ENCODE measurements at places on chromosomes 16 and 17. TPM values are rescaled to one million over a fixed set of nuclear protein-coding genes. Genes with fewer than 3 reads are reported as not detected.
A peak's percentile ranks its signal among the peaks of the same experiment; 100 is the strongest.

HSD17B1 gene
- 1.8 TPM for total RNA-seq

AATK gene
- total RNA-seq, result 0.48 TPM

MRTFB gene
- 27.1 TPM for total RNA-seq

GRCh38 chr17:46136820-46137219 lies 56.4 kb downstream of the KANSL1 start:
- no peak for DNase-seq

GRCh38 chr17:66401364-66401763 lies 99.0 kb downstream of the PRKCA start:
- peak; percentile 36 for DNase-seq

- DNase-seq, result no peak
These were observed 211.3 kb downstream of the FOXL1 start for GRCh38 chr16:86789621-86790051.

DNA sequence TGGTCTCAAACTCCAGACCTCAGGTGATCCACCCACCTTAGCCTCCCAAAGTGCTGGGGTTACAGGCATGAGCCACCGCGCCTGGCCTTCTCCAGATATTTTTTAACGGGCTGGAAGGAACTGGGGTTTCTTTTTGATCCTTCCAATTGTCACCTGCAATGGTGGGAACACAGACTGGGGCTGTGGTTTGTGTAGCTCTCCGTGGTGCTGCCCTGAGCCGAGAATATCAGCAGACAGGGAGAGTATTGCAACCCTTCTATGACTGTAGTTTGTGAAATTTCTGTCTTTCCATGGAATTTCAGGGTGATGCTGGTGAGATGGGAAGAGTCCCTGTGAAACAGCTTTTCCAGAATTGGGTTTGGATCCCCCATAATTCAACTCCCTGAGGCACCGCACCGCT lies 263.5 kb downstream of the ENGASE start:
- no peak for DNase-seq

GRCh38 chr17:57356719-57357391 lies 100.5 kb downstream of the MSI2 start:
- DNase-seq, result no peak

DNA sequence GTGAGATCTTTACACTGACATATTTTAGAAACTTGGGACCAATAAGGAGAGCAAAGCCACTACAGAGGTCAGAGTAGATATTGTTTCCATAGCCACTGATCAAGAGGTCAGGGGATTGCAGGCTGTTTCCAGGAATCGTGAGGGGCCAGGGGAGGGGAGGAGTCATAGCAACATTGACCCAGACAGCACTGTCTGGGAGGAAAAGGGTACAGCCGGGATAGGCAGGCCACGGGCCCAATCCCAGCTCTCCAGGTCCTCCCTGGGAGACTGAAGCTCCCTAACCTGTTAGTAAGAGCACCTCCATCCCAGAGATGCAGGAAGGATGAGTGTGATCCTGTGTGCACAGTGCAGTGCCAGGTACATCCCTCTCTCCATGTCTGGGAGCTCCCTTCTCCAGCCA lies 48.5 kb upstream of the TMEM132E start:
- no peak for DNase-seq

DNA sequence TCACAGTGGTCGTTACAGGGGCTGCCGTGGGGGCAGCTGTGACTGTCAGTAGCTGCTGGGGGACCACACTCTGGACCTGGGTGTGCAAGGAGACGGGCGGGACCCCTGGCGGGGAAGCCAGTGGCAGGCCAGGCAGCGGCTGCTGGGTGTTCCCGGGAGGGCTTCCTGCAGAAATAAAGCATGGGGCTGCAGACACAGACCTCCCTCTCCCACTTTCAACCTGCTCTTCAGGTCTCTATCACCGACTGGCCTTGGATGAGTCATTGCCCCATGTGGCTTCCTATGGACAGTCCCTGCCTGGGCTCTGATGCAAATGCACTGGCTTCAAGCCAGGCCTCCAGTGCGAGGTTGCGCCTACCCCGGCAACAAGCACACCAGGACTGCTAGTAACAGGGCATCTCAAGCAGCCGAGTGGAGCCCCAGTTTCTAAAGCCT lies 17.2 kb downstream of the SREBF1 start:
- DNase-seq, result peak; percentile 90

- DNase-seq, result no peak
These were observed 5.0 kb downstream of the NOTUM start for GRCh38 chr17:81955756-81956544.

- no peak for DNase-seq
These were observed 885.4 kb upstream of the RBFOX1 start for GRCh38 chr16:6447021-6447790.

DNA sequence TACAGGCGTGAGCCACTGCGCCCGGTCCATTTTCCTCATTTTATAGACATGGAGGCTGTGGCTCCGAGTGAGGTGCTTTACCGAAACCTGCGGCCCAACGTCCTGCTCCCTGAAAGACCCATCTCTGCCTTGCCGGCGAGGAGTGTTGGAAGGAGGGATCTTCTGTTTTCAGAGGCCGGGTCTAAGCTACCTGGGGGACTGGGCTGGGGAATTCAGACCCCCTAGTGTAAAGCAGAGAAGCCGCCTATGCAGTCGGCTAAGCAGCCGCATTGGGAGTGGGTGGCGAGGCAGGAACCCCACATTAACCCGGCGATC lies 16.3 kb downstream of the MEOX1 start:
- no peak for DNase-seq

DNA sequence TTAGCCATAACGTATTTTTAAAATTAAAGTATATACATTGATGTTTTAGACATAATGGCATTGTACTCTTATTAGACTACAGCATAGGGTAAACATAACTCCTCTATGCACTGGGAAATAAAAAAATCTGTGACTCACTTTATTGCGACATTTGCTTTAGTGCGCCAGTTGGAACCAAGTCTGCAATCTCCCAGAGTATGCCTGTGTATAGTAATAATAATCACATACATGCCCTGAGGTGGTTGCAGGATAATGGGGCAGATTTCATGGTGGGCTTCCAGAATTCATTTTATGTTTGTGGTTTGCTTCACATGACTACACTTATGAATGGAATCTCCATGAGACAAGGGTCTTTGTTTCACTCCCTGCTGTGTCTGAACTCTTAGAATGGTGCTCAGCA lies 66.9 kb upstream of the N4BP1 start:
- DNase-seq, result no peak
